Foreskin fibroblast (primary cell): ENCODE measurements at places on chromosomes 3 and 15.

DNA sequence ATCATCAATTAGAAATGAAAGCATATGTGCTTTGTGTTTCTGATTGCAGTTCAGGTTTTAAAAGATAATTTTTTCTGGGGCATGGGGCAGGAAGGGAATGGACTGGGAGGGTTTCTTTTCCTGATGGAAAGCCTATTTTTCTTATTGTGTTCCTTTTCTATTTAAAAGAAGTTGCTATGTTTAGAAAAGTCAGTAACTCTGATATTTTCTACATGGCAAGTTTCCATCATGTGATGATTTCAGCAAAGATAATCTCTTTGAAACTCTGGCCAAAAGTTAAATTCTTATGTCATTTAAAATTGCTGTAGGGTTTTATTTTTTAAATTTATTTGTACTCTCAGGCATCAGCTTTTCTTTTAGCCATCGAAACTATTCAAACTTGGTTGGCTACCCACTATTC is 601.2 kb downstream of the FOXP1 start:
- no peak for DNase-seq

DNA sequence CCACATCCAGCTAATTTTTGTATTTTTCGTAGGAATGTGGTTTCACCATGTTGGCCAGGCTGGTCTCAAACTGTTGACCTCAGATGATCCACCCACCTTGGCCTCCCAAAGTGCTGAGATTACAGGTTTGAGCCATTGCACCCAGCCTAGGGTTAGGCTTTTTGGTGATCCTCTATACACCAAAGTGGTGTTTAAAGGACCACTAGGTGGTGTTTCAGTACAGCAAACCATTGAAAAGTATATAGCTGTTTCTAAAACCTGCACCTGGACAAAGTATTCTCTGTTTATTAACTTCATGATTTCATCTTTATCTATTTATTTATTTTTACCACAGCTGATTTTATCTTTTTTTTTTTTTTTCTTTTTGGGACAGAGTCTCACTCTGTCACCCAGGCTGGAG is 68.4 kb downstream of the MINDY2 start:
- no peak for DNase-seq

GRCh38 chr15:94231723-94232468 is 535 bp downstream of the MCTP2 start:
- peak; percentile 8 for DNase-seq

GRCh38 chr3:37114251-37115145 is 59.9 kb downstream of the LRRFIP2 start:
- DNase-seq, result peak; percentile 67

DNA sequence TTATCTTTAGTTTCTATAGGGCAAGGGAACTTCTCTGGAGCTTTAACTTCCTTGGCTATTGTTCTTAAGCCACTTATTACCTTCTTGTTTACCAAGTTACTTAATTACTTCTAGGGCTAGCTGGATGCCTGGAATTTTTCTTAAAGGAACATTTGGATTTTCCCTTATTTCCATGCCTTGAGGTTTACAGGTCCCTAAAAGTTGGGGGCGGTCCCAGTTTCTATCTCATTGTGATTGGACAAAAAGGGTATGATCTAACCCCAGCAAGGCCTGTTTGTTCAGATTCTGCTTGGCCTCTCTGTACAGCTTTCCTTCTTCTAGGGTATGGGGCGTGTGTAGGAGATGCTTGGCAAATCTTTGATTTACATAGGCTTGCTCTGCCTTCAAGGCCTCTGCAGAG is 17.4 kb downstream of the PDHB start:
- no peak for DNase-seq
